ENCODE measurements at places on chromosomes 11 and 22. TPM values are rescaled to one million over a fixed set of nuclear protein-coding genes. Genes with fewer than 3 reads are reported as not detected.

GRCh38 chr11:65498042-65498726 is 661 bp upstream of the MALAT1 start:
- DNase-seq = no peak

DNA sequence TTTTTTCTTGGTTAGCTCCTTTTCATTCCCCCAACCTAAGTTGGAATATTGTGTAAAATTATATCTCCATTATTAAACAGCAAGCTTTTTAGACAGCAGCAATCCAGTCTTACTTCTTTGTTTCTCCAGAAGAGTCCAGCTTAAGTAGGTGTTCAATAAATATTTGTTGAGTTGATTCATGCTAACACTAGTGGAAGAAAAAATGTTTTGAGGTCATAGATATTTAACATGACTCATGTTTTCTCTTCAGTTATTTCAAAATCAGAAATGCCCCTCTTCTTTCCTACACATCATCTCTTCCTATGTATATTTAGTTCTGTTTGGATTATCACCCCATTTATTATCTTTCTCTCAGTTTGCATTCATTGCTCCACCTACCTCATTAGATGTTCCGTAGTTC is 20.3 kb downstream of the CCDC83 start:
- DNase-seq = peak; percentile 63

- no peak for DNase-seq
These were observed 87.6 kb upstream of the BID start for GRCh38 chr22:17861909-17862308.

DNA sequence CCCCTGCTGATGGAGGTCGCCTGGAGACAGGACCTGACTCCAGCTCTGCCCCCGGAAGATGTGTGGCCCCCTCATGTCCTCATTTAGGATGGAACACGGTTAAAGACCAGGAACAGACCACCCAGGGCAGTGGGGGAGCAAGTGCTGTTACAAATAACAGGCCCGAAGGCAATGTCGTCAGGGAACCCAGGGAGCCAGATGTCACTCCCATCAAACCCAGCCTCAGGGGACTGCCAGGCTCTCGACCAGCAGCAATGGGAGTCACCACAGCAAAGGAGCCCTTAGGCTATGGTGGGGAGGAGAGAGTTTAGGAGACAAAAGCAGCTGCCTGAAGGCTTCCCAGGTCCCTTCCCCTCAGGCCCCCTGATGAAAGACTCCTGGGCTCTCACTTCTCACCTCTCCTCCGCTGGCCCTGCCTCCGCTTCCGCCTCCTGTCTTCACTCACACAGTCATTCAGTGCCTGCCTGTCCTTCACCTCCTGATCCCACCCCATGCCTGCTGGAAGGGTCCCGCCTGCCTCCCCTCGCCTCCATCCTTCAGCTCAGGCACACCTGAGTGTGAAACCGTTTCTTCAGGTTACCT is 4.4 kb downstream of the RPS19BP1 start:
- DNase-seq = peak; percentile 46

DNA sequence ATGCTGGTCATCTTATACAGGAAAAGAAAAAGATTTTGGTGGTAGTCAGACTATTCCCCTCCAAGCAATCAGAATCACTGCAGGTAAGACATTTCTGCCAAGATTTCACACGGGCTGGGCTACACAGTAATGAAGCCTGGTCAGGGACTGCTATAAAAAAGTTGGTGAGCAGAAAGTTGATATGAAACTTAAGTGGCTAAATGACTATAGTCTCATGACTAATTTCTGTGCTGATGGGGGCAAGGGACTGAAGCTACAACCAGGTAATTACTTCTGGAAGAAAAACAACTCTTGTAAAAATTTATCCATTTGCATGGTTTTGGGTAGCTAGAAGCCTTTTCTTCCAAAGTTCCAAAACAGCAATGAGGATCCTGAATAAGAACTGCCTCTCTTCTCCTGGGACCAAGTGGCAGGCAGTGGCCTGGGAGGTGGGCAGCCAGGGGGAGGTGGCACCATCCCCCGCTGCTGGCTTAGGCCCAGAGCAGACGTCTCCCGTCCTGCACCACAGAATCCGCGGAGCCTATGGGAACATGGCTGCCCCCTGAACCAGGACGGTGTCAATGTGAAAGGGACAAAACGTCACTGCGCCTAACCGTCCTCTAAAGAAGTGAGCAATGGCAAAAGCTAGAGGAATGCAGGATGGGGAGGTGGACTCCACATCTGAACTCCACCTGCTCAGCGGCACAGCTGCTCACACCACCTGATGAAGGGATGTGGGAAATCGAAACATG is 122.6 kb upstream of the LMO1 start:
- DNase-seq = no peak

The TMEM191C gene
- 1.6 TPM for total RNA-seq

The RIMBP3C gene
- 0.16 TPM for total RNA-seq

DNA sequence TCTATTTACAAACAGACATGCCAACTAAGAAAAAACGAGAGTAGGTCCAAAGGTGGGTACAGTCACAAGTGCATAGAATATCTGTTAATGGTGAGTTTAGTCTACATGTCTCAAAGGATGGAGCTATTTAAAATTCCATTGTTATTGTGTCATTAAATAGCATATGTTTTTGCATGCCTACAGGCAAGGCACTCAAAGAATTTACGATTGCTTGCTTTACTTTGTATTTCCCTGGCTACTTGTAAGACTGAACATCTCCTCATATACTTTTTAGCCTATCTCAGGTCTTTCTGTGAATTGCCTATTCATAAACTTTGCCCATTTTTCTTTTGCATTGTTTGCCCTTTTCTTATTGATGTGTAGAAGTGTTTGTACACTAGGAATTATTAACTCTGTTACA is 39.7 kb downstream of the DEUP1 start:
- peak; percentile 62 for DNase-seq

DNA sequence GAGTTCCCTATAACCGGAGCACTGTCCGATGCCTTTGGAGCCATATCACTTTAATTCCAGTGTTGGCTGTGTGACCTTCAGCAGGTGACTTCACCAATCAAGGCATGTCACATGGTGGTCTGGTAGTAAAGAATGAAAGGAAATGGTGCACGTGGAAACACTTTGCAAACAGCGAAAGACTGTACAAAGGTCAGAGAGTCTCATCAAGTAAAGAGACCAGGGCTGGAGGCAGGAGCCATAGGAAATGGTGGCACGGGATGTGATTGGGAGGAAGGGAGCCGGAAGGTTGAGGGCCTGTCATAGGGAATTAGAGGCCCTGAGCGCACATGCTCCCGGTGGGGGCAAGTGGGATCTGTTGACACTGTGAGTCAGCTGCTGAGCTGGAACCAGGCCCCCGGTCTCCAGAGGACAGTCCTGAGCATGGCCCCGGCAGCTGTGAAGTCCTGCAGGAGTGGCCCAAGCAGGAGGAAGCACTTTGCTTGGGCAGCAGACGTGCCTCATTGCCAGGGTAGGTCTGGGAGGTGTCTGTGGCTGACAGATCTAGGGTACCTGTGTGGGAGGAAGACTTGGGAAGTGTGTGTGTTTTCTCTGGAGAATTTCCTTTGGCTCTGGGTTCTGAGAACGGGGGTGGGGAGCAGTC is 2.0 kb downstream of the DAGLA start:
- DNase-seq = no peak

- no peak for DNase-seq
These were observed 127.5 kb downstream of the PKNOX2 start for GRCh38 chr11:125292100-125292499.

- DNase-seq = no peak
These were observed 20.5 kb downstream of the LRRC55 start for GRCh38 chr11:57202281-57202680.

DNA sequence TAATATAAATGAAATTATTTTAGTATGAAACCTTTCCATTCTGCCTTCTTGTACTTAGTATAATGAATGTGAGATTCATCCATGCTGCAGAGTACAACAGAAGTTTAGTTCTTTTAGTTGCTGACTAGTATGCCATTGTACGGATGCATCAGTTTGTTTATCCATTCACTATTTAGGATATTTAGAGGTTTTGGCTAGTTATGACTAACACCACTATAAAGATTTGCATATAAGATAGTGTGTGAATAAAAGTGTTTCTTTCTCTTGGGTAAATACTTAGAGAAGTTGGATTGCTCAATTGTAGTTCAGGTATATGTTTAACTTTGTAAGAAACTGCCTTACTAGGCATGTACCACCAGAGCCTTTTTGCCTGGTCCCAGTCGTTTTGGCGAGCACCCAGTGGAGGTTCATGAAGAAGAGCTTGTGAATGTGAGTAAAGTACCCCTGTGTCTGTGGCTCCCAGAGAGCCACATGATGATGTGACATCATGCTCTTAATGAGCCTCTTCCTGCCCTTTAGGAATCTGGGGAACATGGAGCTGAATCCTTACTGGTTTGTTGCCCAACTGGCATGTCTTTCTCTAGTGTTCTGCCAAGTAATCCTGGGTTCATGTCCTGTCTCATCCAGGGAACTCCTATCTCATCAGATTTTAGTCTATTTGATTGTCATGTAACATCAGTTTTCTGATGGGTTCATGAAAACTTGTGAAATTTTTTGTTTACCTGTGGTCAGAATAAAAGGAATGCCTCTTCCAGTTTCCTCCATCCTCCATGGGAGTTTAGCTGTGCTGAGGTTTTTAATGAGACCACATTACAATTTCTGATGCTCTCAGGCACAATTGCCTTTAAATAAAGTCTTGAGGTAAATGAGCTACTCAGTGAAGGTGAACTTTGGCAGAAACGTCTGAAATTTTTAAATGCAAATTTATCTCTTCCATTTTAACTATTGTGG is 234.8 kb downstream of the CASP12 start:
- DNase-seq = no peak

GRCh38 chr11:127726367-127726766 is 725.8 kb upstream of the KIRREL3 start:
- DNase-seq = no peak

DNA sequence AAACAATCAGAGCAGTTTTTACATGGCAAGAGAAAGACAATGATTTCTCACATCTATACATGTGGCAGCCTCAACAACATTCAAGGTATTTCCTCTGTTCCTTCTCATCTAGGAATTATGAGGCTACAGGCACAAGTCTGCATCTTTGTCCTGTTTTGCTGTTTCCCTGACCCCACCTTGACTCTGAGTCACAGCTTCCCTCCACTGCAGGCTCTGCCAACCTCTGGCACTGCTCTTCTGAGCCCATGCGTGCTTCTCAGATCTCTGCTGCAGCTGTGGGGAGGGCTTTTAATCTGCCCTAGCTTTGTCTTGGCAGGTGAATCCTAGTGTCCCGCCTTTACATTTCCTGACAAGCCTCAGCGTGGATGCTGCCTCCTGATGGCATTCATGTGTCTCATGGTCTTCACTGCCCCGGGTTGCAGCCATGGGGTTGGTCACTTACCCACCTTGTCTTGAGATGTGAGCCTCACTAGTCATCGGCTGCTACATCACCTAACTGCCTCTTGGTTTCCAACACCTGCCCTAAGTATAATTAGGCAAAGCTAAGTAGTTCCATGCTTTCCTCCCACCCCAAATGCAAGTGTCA is 578.5 kb downstream of the TBC1D22A start:
- no peak for DNase-seq

The OR8A1 gene
- total RNA-seq = not detected

The FOLR2 gene
- total RNA-seq = not detected

The C11orf65 gene
- total RNA-seq = 0.74 TPM

The BTBD18 gene
- not detected for total RNA-seq

GRCh38 chr11:57480409-57481137 is 20.2 kb downstream of the RTN4RL2 start:
- peak; percentile 48 for DNase-seq

DNA sequence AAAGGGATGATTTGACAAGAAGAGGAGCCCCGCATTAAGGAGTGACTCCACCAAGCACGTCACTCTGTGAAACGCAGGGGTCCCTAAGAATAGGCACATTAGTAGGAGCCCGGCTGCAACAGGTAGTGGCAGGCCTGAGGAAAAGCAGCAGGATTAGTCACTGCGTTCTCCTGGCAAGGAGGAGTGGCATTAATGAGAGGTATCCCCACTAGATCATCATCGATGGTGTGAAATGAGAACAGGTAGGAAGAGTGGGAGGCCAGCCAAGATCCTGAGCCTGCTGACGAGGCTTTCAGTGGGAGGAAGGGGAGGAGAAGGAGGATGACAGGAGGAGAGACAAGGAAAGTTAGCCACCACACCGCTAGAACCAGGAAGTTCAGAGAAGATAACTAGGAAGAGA is 38.6 kb downstream of the NRXN2 start:
- no peak for DNase-seq

DNA sequence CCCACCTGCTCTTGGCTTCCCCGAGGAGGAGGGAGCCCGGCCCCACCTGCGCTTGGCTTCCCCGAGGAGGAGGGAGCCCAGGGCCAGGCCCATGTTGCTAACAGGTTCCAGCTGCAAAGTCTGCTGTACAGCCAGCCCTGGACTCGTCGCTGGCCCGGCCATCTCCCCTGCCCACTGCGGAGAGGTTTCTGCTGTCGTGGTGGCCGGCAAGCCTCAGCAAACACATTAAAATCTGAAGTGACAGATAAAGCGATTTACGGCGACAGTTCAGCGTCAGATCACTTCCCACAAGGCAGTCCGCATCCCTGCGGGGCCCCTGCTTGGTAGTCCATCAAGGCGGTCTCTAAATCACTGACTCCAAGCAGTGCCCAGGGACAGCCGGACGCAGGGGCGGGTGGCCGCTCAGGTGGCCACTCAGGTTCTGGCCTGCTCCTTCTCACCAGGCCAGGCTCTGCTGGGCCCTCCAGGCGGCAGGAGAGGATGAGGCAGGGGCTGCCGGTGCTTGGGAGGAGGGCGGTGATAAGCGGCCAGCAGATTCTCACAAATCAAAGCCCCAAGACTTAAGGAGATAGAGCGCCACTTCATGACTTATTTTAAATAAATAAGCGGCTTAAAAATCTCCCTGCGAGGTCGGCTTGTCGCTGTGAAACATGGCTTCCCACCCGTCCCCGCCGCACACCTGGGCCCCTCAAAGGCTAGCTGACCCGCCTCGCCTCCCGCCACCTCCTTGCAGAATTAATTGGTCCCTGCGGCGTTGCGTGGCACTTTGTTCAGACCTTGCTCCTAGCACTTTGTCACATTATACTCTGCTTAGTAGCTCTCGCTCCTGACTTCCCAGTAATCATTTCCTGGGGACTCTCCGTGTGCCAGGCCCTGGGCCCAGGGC is 21.1 kb downstream of the MACROD1 start:
- DNase-seq = no peak

GRCh38 chr11:125410091-125410490 is 86.0 kb downstream of the FEZ1 start:
- DNase-seq = no peak
